ENCODE measurements at places on chromosomes 1 and 21.
A peak's percentile ranks its signal among the peaks of the same experiment; 100 is the strongest.

GRCh38 chr1:61808968-61809367, 66.7 kb downstream of the PATJ start:
- no peak for DNase-seq

GRCh38 chr1:91916046-91916445, 30.1 kb upstream of the TGFBR3 start:
- DNase-seq = no peak

GRCh38 chr21:24127651-24128050, 1479.6 kb downstream of the MRPL39 start:
- no peak for DNase-seq

GRCh38 chr1:119160866-119161265, 20.4 kb upstream of the WARS2 start:
- DNase-seq = no peak

DNA sequence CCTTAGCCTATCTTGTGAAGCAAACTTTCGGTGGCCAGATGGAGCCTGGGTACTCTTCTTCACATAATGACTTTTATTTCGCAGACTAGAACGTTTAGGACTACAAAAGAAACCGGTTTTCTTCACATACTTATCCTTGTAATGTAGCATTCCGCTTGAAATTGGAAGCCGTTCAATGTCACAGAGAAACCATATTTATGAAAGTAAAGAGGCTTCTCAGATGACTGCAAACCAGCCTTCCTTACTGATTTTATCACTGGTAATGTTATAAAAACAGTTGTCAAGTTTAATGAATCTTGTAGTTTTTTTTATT, 94.1 kb downstream of the PPIAL4G start:
- DNase-seq = no peak

- no peak for DNase-seq
Measured at GRCh38 chr1:245365095-245366020, 210.6 kb downstream of the KIF26B start.

GRCh38 chr1:34980715-34981114, 4.4 kb downstream of the TMEM35B start:
- no peak for DNase-seq

DNA sequence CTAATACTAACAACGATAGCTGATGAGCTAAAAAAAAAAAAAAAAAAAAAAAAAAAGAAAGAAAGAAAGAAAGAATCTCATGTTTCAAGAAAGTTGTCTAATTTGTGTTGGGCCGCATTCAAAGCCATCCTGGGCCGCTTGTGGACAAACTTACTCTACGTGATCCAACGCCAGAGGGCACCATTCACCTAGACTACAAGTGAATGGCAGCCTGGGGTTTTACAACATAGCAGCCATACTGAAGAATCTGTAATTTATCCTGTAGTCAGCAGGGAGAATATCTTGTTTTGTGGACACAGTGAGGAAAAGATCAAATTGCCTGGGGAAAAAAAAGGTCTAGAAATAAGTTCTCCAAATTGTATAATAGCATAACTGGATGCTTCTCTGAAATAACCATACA, 47.0 kb downstream of the CYP2J2 start:
- peak; percentile 17 for DNase-seq

DNA sequence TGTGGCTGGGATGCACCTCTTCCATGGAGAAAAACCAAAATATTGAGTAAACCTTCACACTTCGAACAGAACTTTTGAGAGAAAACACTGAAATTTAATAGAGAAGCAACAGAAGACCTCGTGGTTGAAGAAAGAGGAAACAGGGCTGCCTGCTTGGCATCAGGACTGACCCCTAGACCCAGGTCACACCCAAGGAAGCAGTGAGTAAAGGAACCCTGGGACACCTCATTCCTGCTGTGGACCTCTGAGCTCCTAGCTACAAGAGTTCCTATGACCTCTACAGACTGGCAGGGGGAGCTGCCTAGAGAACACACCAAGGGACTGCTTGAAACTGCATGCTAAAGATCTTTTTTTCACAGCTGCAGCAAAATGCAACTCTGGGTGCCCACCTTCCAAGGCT, 67.8 kb downstream of the FASLG start:
- no peak for DNase-seq

DNA sequence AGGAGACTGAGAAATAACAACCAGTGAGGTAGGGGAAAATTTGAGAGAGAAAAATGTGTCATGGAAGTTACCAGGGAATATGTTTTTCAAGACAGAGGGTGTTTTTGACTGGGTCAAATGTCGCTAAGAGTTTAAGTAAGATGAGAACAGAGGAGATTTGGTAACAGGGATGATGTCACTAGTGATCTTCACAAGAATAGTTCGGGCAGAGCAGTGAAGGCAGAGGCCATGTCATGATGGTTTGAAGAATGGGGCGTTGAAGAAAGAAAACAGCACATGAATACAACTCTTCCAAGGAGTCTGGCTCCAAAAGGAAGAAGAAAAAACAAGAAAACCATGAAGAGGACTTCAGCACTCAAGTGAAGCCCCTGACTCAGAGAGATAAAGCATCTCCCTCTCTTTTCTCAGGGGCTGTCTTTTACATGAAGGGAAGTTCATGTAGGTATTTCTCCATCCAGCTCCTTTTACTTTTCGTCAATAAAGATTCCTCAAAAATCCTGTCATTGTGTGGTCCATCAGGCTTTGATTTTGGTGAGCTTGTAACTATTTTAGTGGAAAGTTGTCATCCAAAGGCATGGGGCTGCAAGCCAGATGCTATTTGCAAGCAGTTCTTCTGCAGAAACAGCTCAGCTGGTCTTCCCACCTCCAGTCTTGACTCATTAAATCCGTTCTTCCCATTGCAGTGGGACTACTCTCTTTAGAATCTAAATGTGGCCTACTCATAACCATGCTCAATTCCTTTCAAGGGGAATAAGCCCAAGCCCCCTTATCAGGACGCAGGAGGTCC, 397.3 kb downstream of the LMX1A start:
- no peak for DNase-seq

DNA sequence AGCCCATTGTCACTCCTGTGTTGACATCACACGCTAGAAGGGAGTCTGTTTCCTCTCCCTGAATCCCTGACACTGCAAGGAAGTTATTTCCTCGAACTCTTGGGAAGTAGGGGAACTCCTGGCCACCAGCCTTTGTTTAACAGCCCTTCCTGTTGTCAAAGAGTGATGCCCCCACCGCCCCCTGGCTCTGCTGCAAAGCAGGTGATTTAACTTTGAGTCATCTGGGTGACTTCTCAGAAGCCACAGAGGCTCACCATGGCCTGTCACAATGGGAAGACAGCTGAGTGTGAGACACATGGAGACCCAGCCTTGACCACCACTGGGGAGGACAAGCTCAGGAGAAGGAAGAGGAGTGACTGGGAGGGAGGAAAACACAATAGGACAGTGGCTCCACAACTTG, 182.8 kb downstream of the PSMG1 start:
- DNase-seq = no peak

DNA sequence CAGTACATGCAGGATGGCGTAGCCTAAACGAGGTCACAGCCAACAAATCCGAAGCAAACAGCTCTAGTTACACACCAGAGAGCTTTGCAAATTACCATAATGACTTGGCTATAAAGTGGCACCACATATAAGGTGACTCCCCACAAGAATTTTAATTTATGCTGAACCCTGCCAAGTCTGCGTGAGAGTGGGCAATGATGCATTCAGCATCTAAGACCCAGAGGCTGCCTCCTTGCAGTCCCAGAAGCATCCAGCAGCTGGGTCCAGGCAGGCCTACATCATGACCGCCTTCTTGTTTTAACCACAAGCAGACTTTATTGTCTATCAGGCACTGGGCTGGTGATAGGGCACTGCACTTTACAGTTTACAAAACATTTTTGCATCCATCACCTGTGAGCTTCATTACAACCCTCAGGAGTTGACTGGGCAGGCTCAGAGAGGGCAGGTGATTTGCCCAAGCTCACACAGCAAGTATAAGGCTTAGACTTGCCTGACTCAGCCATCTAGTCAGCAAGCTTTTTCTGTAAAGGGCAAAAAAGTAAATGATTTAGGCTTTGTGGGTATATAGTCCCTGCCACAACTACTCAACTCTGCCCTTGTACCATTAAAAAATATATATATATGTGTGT, 134.6 kb downstream of the GLIS1 start:
- no peak for DNase-seq

GRCh38 chr1:42979896-42980800, 21.5 kb upstream of the SLC2A1 start:
- DNase-seq = no peak

DNA sequence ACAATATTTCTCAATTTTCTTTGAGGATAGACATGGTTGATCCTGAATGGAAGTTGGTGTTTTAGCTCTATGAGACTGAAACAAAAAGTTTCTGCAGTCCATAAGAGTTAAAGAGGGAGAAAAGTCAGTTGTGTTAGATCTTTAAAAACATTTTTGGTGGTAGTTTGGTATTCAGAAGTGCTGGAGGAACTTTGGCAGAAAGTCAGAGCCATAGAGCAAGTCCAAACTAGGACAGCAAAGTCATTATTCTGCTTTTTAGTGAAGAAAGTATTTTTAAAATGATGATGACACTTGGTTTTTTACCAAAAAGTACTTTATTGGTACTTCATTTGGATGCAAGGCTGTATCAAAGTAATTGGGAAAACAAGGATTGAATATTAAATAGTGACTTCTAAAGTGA, 41.8 kb downstream of the FNBP1L start:
- no peak for DNase-seq

GRCh38 chr1:219774386-219774785, 154.0 kb downstream of the SLC30A10 start:
- DNase-seq = no peak

GRCh38 chr21:46208761-46209721, 19.5 kb downstream of the LSS start:
- no peak for DNase-seq

DNA sequence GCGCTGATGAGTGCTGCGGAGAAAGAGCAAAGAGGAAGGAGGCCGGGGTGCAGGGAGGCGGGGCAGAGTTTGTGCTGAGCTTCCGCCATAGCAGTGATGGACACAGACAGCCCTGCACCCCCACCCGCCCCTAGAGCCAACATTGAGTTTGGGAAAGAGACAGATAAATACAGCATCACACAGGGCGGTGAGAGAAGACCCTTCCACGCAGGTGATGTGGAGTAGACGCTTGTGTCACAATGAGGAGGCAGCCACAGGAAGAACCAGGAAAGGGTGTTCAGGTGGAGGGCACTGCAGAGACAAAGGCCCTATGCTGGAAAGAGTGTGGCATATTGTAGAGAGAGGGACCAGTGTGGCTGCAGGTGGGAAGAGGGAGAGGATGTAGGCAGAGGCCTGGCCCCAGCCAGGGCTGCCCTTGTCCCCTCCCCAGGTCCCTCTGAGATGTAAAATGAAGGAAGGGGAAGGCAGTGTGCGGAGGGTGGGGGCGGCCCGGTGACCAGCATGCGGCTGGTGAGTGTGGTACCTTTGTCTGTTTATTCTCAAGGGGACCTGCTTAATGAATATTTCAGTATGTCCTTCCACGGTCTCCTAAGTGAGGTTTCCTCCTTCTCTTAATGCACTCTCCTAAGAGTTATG, 194.4 kb upstream of the TMEM51 start:
- DNase-seq = no peak

DNA sequence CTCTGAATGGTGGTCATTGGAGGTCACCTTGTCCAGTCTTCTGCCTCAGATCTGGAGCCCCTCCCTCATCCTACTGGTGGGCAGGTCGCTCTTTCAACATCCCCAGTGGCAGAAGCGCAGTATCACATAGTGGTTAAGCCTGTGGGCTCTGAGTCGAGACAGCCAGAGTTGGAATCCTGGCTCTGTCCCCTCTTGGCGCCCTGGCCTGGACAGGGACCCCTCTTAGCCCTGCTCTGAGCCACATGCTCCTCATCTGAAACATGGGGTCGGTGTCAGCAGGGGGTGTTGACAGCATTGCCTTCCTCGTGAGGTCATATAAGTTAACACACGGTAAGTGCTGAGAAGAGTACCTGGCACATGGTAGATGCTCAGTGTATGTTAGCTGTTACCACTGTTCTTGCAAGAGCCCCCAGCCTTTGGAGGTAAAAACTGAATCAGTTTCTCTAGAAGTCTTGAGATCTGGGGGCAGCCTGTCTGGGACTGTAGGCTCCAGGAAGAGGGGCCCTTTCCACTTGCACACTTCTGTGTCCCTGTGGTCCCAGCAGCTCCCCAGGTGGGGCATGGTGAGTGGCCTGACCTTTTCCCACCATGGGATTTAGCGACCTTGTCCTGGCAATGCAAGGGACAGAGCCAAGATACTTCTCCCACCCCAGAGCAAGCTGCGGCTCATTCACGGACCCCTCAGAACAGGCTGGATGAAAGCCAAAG, 6.4 kb downstream of the ZC3H12A start:
- DNase-seq = no peak

DNA sequence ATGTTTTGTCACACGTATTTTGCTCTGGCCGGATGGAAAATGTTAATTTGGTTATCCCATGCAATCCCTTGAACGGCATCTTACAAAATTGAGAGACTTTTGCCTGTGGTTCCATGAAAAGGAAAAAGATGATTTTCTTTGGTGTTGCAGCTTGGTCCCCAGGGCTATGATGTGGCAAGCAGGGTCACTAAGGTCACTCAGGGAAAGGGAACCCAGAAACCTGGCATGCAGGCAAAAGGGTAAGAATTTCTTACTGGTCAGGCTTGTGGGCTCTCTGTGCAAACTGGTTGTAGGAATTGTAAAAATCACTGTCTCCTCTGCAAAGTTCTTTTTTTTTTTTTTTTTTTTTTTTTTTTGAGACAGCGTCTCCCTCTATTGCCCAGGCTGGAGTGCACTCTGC, 48.4 kb upstream of the NBPF3 start:
- no peak for DNase-seq

DNA sequence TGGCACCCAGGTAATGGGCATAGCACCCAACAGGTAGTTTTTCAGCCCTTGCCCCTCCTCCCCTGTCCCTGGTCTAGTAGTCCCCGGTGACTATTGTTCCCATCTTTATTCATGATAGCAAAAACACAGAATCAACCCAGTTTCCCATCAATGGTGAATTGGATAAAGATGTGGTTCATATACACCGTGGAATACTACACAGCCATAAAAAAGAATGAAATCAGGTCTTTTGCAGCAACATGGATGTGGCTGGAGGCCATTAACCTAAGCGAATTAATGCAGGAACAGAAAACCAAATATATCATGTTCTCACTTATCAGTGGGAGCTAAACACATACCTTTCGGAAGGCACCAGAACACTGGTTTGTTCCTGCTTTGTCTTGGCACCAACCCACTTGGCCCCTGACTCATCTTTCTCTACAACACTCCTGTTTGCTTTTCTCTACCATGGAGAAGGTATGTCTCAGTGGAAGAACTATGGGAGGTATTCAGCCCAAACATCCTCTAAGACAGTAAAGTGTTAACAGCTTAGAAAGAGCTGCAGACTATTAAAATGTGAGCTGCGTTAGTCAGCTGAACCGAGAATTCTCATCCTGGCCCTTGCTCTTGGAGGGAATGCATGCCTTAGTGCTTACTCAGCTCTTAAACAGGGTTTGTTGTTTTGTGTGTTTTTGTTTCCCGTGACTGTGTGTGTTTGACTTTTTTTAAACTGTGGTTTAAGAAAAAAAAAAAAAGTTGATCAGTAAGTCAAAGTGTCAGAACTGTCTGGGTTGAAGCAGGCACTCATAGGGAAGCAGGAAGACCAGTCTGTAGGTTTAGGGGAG, 203.0 kb downstream of the TOMM20 start:
- DNase-seq = no peak

- no peak for DNase-seq
Measured at GRCh38 chr1:40944326-40944725, 35.2 kb upstream of the CTPS1 start.
